ENCODE measurements at places on chromosomes 4 and X.

- DNase-seq: peak; percentile 77
These were observed 14.9 kb upstream of the PORCN start for GRCh38 chrX:48493890-48494364.

- no peak for DNase-seq
These were observed 48.7 kb upstream of the SLC7A11 start for GRCh38 chr4:138290805-138291204.

GRCh38 chrX:53440621-53441517 is 6.7 kb upstream of the HSD17B10 start:
- no peak for DNase-seq

GRCh38 chrX:78603908-78604307 is 55.2 kb downstream of the RTL3 start:
- no peak for DNase-seq

DNA sequence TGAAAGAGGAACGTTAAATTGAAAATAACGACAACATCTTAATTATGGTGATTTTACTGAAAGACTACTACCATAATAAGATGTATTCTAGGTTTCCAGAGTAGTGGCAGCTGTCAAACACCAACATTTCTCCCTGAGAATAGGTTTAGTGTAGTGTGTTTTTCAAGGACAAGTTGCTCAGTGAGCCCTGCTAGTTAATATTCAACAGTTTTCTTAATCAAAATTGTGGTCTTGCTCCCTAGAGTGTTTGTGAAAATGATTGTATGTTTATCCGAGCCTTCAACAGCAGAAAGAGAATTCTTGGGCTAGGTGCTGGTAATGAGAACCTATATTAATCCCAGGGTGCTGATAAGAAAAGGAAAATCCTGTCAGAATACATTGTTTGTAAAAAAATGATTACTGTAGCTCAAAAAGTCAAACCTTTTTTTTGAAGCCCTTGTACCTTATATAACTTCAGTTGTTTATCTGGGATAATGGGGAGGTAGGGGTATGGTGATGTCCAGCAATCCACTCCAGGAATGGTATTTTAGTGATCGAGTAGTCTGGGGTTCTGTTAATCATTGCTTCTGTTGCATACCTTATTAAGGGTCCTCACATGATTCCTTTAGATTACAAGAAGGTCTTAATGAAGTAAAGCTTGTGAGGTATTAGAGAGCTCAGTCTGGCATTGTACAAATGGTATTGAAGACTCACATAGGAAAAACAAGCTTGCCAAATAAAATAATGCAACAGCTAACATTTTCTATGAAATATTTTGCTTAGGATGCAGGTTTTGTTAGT is 110.7 kb downstream of the CCSER1 start:
- peak; percentile 17 for DNase-seq

DNA sequence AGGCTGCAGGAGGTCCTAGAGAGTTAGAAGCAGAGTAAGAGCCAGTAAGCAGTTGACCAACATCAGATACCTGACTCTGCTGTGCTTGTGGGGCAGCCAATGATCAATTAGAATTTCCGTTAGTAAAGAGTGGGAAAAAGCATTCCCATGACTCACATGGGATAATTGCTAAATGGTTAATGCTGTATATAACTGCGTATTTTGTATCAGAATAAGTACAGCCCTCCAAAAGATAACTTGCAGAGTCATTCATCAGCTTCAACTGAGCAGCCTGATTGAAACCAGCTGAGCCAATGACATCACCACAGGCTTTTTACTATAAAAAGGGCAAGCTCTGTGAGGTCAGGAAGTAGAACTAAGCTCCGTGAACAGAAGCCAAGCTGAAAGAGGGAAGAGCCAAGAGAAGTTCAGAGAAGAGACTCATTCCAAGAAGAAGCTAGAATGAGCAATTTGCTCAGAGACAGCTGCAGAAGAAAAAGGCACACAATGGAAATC is 67.9 kb downstream of the PPP3CA start:
- peak; percentile 69 for DNase-seq

DNA sequence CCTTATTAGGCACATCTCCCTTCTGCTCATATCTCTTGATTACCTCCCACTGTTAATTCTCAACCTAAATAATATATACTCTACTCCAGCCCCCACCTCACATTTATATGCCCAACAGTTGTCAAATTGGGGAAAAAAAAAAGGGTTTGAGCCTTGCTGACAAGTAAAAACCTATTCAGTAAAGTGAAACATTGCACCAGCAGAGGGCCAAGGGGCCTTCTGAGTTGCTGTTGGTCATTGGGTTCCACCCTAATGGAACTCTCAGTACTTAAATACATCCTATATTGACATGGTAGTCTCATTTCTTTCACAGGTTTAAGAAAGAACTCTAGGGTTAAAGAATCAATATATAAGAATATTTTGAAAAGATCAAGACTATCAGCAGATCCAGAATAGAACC is 362.2 kb downstream of the SMARCA1 start:
- peak; percentile 10 for DNase-seq

GRCh38 chr4:8079031-8079885 is 79.4 kb downstream of the ABLIM2 start:
- peak; percentile 93 for DNase-seq

DNA sequence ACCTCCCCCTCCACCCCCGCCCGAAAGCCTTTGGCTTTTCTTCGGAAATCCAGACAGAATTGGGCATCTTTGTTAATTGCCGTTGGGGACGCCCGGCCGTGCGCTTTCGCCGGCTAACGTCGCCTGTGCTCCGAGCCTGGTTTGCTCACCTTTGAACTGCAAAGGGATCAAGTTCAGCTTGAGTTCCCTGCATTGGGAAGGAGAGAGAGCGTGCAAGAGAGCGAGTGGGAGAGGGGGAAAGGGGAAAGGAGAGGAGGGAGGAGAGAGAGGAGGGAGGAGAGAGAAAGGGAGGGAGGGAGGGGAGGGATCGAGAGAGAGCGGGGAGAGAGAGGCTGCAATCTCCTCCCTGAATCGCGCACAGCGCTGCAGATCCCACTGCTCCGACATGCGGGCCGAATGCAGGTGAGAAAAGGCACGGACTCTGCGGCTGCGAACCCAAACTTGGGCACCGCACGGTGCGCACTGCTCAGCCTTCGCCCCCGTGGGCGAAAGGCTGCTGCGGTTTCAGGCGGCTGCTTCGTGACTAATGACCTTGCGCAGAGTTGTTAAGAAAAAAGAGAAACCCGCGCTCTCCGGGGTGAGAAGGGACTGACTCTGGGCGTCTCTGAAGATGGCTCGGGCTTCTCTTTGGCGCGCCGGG is at the start of gene PCDH7:
Gene PCDH7, plus strand, starts transcription at position 349 of the 640 bp plus-strand sequence. CDS start 1,054 bp downstream, outside the sequence.
- DNase-seq: peak; percentile 91

DNA sequence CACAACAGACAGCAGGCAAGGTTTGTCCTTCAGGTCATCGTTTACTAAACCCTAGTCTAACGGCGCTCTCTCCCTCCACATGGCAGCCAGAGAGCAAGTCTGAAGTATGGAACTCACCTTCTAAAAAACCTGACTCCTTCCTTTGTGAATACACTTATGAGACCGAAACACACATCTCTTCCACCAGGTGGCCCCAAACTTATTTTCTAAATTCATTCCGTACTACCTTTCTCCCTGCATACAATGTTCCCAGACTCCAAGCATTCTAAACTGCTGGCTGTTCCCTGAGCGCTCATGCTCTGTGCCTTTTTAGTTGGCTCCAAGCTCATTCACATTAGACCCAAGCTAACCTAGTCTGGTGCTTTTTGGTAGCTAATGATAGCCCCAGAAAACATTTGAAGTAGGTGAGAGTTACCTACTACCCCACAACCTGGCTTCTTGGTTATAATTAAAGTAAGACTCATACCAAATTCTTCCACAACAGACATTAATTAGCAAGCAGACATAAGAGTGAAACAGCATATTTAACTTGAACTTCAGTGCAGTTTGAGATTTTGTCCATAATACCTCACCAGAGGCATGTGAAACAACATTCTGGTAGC is 67.6 kb upstream of the DCLK2 start:
- peak; percentile 82 for DNase-seq

DNA sequence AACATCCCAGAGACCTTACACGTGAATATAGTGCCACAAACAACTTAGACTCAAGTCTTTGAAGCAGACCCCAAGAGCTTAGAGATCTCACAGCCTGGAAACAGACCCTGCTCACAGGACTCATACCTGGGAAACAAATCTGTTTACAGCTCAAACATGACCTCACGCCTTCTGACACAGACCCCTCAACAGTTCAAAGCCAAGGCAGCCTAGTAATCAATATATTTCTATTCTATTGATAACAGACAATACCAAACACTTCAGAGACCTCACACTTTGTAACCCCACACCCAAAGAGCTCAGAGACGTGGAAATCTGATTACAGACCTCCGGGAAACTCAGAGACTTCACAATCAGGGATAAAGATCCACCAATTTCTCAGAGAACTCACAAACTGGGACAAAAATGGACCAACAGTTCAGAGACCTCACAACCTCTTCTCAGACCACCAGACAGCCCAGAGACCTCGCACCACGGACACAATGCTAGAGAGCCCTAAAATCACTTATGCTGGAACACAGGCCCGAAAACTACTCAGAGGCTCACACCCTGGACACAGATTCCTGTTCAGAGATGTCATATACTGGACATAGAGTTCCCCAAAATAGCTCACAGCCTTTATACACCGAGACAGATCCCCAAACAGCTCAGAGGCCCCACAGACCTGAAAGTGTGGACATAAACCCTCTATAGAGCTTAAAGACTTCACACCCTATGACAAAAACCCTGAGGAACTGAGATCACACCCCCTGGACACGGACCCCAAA is 14.8 kb downstream of the SUV39H1 start:
- no peak for DNase-seq

- DNase-seq: no peak
These were observed 39.2 kb upstream of the CRMP1 start for GRCh38 chr4:5932035-5932568.

DNA sequence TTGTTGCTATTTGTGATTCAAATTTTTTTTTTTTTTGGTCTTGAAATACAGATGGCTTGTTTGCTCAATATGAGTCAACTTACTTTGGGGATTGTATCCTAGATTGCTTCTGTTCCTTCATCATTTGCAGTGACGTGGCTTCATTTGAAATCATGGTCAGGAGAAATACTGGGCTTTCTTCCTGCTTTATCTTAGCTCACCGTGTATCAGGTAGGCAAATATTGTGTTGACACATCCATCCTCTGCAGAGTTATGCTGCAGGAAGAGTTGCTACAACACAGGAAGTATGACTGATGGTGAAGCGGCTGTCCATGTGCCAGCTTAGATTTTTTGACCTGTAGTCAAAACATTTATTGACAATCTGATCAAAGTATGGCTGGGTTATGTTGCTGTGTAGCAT is 232.2 kb downstream of the C4orf33 start:
- no peak for DNase-seq

DNA sequence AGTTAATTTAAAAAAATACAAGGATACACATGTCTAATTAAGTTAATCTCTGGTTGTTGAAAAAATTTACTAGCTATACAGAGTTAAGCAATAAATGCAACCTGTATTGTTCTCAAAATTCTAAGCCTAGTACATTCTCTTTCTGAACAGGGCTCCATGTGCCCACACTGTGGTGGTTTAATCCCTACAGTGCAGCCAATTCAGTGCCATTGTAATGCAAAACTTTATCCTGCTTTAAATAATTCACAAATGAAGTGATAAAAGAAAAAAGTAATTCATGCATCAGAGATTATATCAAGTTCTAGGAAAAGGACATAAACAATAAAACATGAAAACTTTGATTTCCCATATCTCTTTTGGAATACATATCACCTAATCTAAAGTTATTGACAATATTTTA is 1089.2 kb downstream of the C4orf33 start:
- no peak for DNase-seq

DNA sequence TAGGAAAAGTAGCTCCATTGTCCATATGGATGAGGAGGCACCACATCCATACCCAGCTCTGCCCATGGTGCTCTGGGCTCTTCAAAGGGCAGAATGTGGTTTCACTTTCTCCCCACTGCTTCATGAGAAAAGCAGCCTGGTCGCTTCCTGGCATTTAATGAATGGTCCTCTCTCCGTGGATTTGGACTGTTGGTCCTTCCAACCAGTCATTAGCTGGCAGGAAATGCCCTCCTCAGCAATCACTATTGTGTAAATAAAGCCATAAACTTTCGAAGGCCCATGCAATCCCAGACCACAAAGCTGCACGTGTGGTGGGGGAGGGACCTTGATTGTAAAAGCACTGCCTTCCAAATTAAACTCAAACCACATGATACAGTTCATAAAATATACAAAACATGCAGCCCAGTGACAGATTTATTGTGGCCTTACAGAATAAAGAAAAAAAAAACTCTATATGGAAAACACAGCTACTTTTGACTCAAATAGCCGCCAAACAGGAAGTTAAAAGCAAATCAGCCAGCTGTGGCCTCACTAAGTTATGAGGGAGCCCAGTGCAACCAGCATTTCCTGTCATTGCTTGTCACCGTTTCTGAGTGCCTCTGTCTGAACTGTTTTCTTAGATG is 8.1 kb downstream of the MBNL3 start:
- DNase-seq: peak; percentile 7

DNA sequence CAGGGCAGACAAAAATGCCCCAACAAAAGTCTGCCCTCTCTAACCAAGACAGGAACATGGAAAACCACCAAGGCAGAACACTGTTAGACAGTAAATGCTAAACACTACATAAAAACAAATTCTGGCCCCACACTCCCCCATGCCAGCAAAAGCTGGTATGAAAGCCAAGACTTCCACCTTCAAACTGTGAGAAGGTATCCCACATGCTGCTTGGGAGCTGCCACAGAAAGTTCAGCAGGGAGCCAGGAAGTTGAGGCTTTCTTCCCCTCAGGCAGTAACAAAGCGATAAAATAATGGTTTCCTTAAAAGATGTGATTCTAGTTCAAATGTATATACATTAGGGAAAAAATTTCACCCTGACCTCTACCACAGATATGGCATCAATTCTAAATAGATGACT is 770.4 kb upstream of the NDST4 start:
- peak; percentile 14 for DNase-seq

DNA sequence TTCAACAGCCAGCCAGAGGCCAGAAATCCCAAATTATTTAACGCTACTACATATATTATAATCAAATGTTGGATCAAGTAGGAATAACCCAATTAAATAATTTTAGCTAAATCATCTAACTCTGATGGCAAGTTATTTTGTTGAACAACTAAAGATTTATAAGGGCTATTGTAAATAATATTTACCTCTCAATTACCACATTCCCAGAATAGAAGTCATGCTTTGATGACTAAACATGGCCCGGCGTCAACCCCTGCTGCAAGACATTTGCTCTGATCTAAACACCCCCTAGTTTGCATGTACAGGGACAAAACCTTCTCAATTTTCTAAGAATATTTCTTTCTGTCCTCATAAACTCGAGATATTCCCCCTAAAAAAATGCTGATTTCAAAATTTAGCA is 14.2 kb downstream of the VEGFC start:
- DNase-seq: no peak

GRCh38 chr4:39834269-39834668 is 136.3 kb downstream of the UBE2K start:
- DNase-seq: no peak

GRCh38 chr4:169260217-169260866 is 10.4 kb downstream of the SH3RF1 start:
- no peak for DNase-seq

- DNase-seq: no peak
These were observed 26.5 kb upstream of the CYBB start for GRCh38 chrX:37753384-37753783.

GRCh38 chr4:185534866-185535611 is at the start of gene PDLIM3:
Gene PDLIM3 (minus strand): TSS chr4:185535507. CDS start chr4:185535434, 73 bp downstream.
- peak; percentile 80 for DNase-seq

All from mesendoderm (in vitro differentiated cells).